ENCODE measurements at places on chromosomes 7 and 10.

- peak; percentile 46 for DNase-seq
Observed at GRCh38 chr10:14648005-14648765, 126.5 kb downstream of the FAM107B start.

DNA sequence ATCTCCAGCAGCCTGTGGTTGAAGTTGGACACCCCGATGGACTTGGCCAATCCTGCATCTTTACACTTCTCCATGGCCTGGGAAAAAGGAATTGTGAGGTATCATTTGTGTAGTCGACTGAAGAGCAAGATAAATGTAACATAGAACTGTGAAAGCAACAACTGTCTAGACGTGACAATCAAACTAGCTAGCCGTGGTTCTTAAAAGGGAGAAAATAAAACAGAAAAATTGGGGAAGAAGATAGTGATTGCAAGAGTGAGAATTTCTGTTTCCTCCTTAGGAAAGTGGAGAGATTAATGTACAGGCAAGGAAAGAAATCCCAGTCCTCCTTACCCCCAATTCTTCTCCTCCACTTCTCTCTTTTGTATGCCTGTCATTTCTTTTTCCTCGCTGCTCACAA lies 5.0 kb downstream of the AKR1C2 start:
- no peak for DNase-seq

- DNase-seq, result no peak
Observed at GRCh38 chr7:157687845-157688532, 351.2 kb downstream of the DNAJB6 start.

- DNase-seq, result no peak
Observed at GRCh38 chr7:27345997-27346396, 103.4 kb downstream of the EVX1 start.

GRCh38 chr10:34825414-34825813 lies 10.3 kb upstream of the PARD3 start:
- no peak for DNase-seq

- DNase-seq, result no peak
Observed at GRCh38 chr10:102645388-102645740, 1.1 kb downstream of the TRIM8 start.

DNA sequence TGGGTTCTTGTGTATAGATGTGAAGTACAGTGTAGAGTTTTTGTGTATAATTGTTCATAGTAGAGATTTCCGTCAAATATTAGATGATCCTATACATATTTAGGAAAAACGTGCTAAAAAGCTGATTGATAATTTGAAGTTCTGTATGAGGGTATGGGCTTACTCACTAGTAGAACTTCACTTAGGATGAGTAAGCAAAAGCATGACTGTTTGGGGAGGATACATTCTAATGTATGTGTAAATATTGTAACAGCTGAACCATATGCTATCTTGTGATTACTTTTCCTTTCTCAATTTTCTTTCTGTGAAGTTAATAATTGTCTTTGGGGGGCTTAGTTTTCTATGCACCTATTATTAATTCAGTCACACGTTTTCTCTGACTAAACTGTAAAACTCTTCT lies 53.2 kb upstream of the PDK4 start:
- no peak for DNase-seq

DNA sequence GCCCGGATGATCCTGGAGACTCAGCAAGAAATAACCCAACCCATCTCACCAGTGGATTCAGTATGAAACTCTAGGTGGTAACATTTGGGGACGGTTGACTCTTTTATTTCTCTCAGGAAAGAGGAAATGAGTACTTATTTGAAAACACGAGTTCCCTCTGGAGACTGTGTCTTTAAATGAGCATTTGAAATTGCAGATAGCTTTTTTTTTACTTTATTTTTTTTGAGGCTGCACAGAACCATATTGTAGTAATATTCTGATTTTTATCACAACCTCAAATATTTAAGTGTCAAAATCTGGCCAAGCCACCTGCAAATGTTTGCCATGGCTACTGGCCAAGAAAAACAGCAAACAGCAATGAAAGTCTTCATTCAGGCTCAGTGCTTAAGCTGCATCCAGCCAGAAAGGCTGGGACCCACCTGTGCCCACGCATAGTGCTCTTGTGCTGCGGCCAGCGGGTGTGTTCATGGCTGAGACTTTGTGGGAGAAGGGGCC lies 160.8 kb downstream of the CREB5 start:
- no peak for DNase-seq

GRCh38 chr7:155824227-155824886 lies 12.1 kb upstream of the SHH start:
- no peak for DNase-seq

- DNase-seq, result no peak
Observed at GRCh38 chr7:30430777-30431176, 47.8 kb downstream of the NOD1 start.

DNA sequence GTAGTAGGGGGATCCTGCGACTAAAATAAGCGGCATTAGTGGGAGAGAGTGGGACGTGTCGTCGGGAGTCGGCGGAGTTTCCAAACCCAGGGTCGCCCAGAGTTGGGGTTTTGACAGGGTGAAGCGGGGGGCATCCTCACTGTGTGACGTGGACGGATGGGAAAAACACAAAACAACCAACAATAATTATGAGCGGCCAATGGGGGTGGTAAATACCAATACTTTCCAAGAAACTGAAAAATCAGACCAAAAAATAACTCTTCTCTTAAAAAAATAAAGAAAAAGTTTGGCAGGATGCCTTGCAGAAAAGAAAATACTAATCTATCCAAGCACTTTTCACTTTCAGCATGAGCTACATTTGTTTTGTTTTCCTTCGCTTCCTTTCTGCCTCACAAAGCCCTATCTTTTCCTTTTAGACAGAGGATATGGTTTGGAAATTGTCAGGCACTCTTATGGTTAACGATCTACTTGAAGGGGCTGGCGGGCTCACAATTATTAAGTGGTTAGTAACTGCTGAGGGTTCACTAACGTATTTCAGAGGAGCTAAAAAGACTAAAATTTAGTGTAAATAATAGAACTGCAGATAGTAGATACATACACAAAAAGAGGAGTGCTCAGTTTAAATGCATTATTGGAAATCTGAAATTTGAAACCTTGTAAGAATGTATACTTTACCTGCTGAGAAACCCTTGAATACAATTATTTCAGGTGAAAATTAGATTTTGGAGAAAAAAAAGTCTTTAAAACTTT lies 802 bp upstream of the CDK6 start:
- DNase-seq, result no peak

GRCh38 chr10:61846370-61847031 lies 55.0 kb upstream of the ARID5B start:
- DNase-seq, result no peak
